ENCODE measurements at places on chromosomes 6 and 20.

- peak; percentile 78 for DNase-seq
These were observed 368.9 kb downstream of the LAMA2 start for GRCh38 chr6:129251669-129252376.

DNA sequence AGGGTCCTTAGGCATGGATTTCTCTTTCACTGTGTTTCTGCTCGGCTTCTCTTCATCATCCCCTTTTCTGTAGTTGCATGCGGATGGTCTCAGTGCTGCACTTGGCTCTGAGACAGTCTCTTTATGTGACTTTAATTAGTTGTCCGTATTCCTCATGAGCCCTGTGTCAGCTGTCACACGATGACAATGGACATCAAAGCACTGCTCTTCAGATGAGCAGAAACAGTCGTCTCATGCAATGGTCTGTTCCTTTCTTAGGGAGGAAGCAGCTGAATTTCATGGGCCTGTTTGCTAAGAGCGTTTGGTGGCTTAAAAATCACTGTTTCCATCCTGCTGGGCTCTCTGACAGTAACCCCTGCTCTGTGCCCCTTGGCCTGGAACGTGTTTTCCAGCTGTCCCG is 64.9 kb downstream of the SYTL3 start:
- DNase-seq: no peak

DNA sequence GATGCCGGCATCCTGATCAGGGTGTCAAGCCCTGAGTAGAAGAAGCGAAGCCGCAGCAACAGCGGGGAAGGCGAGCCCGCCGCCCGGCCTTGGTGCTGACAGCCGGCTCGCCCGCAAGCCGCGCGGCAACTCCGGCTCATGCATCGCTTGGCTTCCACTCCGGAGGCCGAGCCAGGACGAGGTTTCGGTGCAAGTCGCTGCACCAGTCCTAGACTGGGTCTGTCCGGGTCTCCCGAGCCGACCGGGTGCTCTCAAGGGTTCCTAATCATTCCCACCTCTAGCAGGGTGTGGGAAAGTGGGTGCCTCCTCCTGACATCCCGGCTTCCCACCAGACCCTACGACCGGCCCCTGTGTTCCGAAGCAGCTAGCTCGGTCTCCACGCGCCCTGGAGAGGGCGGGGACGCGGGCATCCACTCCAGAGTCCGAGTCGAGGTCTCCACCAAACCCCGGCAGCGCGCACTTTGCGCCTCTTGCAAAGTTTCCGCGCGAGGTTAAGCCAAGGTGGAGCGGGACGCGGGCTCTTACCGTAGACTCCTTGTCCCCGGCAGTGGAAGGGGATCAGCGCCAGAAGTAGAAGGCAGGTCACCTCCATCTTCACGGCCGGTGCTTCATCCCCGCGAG is 1.4 kb downstream of the MDGA1 start:
- no peak for DNase-seq

- DNase-seq: peak; percentile 97
These were observed 17.1 kb upstream of the BPI start for GRCh38 chr20:38286586-38287531.

DNA sequence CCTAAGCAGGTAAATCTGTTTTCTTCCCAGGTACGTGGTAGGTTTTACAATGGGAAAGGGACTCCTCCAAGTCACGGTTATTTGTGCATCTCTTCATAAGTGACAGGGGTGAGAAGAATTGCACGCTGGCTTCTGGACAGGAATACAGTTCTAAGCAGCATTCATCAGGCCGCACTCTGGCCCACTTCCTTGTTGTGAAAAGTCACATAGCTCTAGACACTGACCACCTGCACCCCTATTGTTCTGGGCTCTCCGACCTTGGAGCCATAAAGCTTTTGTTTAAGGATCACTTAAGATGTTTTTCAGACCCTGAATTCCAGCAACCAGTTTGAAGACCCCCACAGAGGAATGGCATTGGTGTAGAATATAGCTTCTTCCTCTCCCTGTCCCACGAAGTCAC is 31.4 kb downstream of the RAMACL start:
- DNase-seq: no peak
